Type B pancreatic cell (in vitro differentiated cells): ENCODE measurements at places on chromosomes 5 and 9.

GRCh38 chr5:156375895-156376495 is 49.0 kb downstream of the SGCD start:
- no peak overlapping the region for H3K4me3 ChIP-seq
- DNase-seq = no peak
- H3K27me3 ChIP-seq = no peaks in the 10 kb centered on the region
- H3K4me1 ChIP-seq = no peaks in the 10 kb centered on the region
- no peaks in the 10 kb centered on the region for H3K36me3 ChIP-seq

DNA sequence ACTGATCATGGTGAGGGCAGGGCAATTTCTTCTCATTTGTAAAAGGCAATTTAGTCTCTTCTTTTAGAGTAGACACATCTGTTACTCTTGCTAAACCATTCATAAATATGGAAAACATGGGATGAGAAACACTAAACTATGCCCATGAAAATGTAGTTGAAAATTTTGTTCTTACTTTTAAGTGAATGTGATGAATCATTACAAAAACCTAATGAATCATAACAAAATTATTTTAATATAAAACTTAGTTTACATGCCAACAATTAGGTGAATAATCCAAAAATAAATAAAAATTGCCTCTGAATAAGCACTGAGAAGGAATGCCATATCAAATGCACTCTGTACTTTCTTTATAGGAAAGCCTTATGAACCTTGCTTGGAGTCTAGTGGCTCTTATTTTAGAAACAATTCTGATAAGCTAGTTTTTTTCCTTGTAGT is 297.7 kb upstream of the EFNA5 start:
- H3K27me3 ChIP-seq = no peaks in the 10 kb centered on the region
- no peaks in the 10 kb centered on the region for H3K4me1 ChIP-seq
- no peaks in the 10 kb centered on the region for H3K36me3 ChIP-seq

DNA sequence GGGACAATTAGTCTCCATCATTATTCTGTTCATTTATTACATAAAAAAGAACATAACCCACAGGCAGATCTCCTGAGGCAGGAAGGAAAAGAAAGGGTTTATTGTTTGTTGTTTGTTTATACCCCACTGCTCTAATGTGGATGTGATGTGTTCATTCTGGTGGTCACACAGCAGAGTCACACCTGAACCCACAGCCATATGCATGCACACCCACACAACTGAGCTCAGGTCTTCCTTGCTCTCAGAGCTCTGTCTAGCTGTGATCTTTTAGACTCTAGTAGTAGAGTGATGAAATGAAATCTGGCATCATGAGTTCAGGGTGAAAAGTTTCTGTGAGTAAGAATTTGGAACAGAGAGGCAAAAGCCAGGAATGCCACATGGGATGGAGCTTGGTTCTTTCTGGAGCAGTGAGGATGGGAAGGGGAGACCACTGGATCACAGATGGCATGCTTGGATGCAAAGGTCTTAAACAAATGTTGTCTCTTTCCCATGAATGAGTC is 227.0 kb downstream of the PAPPA start:
- no peak overlapping the region for H3K27ac ChIP-seq
- no peak overlapping the region for H3K4me3 ChIP-seq
- H3K27me3 ChIP-seq = no peaks in the 10 kb centered on the region
- H3K36me3 ChIP-seq = peaks cover 24% of the 10 kb centered on the region
- peaks cover 5% of the 10 kb centered on the region for H3K4me1 ChIP-seq

- H3K36me3 ChIP-seq = peaks cover under 1% of the 10 kb centered on the region
- H3K4me3 ChIP-seq = no peak overlapping the region
- H3K27me3 ChIP-seq = no peaks in the 10 kb centered on the region
- no peak for DNase-seq
- peaks cover 32% of the 10 kb centered on the region for H3K4me1 ChIP-seq
Measured at GRCh38 chr9:37925786-37926736, 22.1 kb upstream of the SLC25A51 start.
